ENCODE measurements at places on chromosomes 11 and 22. TPM values are rescaled to one million over a fixed set of nuclear protein-coding genes. Genes with fewer than 3 reads are reported as not detected.

Gene PRDX5
- total RNA-seq = 31.7 TPM

DNA sequence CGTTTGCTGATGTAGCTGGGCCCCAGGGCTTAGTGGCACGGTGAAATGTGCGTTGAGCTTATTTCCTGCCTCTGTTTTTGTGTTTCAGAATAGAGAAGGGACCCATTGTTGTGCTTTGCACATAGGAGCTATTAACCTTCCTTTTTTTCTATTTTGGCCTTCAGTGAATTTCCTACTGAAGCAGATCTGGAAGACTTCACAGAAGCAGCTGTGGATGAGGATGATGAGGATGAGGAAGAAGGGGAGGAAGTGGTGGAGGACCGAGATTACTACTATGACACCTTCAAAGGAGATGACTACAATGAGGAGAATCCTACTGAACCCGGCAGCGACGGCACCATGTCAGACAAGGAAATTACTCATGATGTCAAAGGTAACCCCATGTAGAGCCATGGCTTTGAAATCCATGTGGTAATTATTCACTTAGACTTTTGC is 37.4 kb upstream of the ST14 start:
- DNase-seq = no peak

Gene RAB38
- total RNA-seq = 0.44 TPM

DNA sequence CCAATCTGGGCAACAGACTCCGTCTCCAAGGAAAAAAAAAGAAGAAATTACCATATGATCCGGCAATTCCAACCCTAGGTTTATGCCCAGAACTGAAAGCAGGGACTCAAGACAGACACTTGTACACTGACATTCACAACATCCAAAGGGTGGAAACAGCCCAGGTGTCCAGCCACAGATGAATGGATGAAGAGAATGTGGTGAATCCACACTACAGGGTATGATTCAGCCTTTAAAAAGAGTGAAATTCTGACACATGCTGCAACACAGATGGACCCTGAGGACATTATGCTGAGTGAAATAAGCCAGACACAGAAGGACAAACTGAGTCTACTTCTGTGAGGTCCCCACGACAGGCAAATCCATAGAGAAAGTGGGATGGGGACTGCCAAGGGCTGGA is 43.9 kb downstream of the SGSM3 start:
- no peak for DNase-seq

DNA sequence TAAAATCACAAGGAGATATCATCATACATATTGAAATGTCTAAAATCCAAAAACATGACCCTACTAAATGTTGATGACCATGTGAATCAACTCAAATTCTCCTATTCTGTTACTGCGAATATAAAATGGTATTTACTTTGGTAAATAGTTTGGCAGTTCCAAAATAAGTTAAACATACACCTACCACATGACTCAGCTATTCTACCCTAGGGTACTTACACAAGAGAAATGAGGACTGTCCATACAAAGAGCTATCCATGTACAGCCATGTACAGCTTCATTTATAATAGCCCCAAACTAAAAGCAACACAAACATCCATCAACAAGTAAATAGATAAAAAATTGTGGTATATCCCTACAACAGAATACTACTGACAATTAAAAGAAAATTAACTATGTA is 346.1 kb upstream of the TENM4 start:
- DNase-seq = no peak

Gene DMC1
- 0.52 TPM for total RNA-seq

DNA sequence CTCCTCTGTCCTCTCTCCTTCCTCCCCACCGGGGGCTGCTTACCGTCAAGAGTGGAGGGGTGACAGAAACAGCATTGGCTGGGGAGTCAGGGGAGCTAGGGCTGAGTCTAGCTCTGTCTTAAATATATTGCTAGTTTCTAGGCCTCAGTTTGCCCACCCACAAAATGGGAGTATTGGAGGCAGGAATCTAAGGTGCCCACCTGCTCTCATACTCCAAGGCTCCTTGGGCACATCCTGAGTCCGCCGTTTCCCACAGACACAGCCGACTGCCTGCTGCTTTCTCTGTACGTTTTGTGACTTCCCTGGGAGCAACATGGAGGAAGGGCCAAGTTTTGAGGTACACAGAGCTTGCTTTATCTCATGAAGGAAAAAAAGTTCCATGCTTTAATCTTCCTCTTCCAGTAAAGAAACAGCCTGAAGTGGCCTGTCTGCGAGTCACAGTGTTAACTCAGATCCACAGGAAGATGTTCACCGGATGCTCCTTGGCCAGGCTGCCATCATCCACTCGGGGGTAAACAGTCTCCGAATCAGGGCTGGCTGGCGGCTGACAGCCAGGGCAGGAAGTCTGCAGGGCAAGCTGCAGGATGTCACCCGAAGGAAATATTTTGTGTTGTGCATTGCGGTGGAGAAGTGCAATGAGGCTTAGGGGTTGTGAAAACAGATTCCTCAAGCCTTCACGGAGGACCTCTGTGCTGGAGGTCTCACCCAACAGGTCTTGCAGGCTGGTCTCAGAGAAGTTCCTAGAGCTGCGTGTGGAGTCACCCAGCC is 11.0 kb upstream of the CERK start:
- DNase-seq = peak; percentile 80

Gene ARHGAP1
- 36.3 TPM for total RNA-seq

GRCh38 chr11:110373051-110373702 is 56.6 kb upstream of the FDX1 start:
- DNase-seq = no peak

- no peak for DNase-seq
Observed at GRCh38 chr11:58900479-58901420, 38.5 kb upstream of the GLYATL1 start.

DNA sequence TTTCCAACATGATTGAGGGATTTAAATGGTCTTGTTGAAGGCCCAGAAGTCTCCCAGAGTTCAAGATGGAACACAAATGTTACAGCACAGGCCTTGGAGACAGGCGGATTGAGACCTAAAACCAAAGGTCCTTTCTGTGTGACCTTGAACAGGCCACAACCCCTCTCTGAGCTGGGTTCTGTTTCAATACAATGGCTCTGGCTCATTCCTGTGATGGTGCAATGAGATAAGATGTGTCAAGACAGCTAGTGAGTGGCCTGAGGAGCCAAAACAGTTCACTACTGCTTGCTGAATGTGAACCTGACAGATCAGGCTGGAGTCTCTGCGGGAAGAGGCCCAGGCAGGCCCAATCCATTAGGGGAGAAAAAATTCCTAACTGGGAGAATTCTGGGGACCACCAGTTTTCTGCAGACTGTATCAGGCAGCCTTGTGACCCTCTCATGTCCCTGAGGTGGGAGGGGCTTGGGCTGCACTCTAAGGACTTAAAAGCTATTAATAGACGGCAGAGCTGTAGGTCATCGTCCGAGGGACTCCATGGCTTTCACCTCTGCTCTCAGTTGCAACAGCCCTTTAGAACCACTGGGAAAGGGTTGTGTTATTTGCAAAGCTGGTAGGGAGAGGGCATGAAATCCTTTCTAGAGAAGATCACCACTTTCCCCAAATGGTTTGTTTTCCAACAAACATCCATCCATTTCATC is 126.1 kb upstream of the TEAD1 start:
- DNase-seq = no peak

Gene SMIM38
- 0.30 TPM for total RNA-seq

Gene ARCN1
- 73.7 TPM for total RNA-seq

- DNase-seq = no peak
Observed at GRCh38 chr11:8910649-8911026, 351 bp upstream of the AKIP1 start.

GRCh38 chr11:133742353-133742752 is 103.0 kb downstream of the SPATA19 start:
- no peak for DNase-seq

Measured in CD4-positive, alpha-beta T cell (primary cell).